ENCODE measurements at places on chromosomes 13 and 19.

- no peak for DNase-seq
These were observed 13.1 kb downstream of the MAST3 start for GRCh38 chr19:18110609-18111232.

DNA sequence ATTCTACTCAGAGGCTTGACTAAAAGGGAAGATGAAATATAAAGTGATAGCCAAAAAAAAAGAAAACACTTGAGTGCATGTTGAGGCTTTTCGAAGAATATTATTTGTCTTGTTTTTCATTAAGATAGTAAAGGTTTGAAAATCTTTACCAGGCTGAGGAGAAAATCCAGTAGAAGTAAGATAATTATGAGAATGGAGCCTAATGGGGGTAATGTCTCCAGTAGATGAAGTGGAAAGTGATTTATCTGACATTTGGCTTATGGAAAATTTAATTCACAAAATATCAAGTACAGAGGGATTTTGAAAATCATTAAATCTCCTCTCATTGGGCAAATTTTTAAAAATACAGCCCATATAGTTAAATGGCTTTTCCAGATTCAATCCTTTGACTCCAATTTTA lies 274.9 kb downstream of the SPRY2 start:
- no peak for DNase-seq

- DNase-seq = no peak
These were observed 179.8 kb downstream of the COG6 start for GRCh38 chr13:39835253-39835652.

DNA sequence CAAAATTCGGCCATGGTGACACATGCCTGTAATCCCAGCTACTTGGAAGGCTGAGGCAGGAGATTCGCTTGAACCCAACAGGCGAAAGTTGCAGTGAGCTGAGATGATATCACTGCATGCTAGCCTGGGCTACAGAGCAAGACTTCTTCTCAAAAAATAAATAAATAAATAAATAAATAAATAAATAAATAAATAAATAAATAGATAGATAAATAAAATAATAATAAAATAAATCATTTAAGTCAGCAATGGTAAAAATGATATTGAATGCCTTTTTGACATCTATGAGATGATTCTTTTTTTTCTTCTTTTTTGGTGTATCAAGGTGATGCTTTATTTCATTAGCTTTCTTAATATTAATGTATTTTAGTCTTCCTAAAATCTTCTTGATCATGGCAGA lies 221.7 kb upstream of the RXFP2 start:
- DNase-seq = no peak

GRCh38 chr13:30957258-30957943 lies 24.9 kb downstream of the TEX26 start:
- no peak for DNase-seq

- no peak for DNase-seq
These were observed 8.9 kb upstream of the RSPH6A start for GRCh38 chr19:45824041-45824471.

DNA sequence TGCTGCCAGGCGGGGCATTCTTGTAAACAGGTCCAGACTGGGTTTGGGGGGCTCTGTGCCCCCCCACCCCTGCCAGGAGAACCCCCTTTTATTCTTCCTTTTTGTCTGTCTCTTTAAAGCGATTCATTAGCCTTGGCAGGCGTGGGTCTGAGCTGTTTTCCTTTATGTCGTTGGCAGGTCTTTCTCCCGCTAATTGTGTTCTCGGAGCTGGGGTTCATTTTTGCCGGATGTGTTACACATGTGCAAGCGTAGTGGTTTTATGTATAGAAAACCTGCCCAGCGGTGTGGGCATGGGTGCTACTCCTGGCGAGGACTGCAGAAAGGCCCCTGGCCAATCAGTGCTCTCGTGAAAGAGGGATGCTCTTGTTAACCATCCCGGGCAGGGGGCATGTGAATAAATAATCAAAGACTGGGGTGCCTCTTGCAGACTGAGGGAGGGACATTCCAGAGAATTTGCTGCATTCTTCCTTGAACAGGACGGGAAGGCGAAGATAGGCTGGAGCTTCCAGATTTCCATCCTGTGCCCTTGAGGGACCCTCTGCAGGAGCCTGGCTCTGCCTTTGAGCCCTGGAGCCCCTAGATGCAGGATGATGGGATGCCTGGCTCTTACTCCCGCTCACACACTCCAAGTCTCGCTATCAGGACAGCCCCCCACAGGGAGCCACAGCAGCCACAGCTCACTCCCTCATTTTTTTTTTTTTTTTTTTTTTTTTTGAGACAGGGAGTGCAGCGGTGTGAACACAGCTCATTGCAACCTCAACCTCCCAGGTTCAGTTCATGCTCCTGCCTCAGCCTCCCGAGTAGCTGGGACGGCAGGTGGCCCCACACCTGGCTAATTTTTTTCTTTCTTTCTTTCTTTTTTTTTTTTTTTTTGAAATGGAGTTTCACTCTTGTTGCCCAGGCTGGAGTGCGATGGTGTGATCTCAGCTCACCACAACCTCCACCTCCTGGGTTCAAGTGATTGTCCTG lies 14.1 kb downstream of the CARM1 start:
- DNase-seq = no peak

- no peak for DNase-seq
These were observed 24.4 kb downstream of the B3GLCT start for GRCh38 chr13:31224174-31224669.

- DNase-seq = no peak
These were observed 372.0 kb downstream of the EFNB2 start for GRCh38 chr13:106163426-106163825.

GRCh38 chr19:14369399-14370168 lies 11.7 kb upstream of the ADGRE5 start:
- DNase-seq = peak; percentile 40

DNA sequence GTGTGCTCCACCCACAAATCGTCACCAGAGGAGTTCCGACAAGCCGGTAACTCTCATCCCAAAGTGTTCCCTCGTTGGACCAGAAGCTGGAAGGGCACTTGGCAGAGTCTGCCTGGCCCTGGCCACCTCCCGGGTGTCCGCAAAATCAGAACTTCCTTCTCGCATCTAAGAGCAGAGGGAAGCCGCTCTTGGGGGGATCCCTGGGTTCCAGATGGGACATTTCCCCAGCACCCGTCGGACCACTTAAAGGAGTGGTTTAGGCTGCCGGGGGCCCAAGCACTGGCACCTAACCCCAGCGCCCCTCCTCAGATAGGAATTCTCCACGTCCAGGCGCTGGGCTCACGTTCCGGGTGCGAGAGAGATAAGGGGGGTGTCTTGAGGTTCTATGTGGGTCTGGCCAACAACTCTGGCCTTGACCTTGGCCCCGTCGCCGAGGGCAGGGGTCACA lies 857 bp upstream of the MAP2K7 start:
- no peak for DNase-seq

GRCh38 chr13:114034481-114034891 lies 60.6 kb upstream of the C13orf46 start:
- DNase-seq = no peak

DNA sequence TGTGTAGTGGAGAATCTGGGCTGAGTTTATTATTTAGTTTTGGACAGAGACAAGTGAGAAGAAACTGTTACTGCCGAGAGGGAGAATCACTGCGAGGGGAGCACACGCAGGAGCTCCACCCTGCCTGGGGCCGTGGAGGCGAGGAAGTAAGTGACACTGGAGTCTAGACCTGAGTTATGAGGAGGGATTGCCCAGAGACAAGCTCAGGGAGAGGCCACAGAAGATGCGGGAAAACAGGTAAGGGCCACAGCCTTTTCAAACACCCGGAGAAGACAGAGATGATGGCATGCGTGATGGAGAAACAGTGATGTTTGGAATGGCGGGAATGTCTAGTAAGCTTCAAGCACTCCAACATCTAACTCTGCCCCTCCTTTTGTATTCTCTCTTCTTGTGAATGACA lies 84.1 kb downstream of the TNFSF11 start:
- no peak for DNase-seq

DNA sequence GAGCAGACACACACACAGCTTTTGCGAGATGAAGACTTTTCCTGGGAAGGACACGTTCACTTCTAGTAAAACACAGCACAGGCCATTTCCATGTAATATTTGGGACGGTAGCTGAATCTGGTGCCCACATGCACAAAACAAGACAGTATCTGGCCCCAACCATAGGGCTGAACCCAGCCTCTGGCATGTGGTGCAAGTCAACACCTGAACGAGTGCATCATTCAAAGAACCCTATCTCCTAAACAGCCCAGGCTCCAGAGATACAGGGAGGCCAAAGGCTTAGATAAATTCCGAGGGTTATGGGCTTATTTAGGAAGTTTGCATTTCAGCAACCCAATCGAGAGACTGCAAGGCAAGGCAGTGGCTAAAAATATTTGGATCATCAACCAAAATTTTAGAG lies 2.7 kb upstream of the TFDP1 start:
- no peak for DNase-seq

DNA sequence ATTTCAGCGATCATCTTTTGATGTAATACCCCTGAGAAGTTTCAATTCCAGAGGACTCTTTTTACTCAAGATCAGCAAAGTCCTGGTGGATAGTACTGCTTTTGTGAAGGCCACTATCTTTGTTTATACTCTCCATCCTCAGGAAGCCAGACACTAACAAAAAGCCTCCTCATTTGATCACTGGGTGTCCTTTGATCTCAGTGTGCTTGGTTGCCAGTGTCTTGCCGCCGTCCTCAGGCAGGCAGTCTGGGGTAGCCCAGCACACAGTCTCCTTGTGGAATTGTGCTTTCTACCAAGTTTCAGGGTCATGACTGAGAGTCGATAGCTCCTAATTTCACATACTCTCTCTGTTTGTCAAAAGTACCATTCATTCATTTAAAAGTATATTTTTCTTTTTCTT lies 762.2 kb downstream of the EFNB2 start:
- DNase-seq = no peak

GRCh38 chr13:113774177-113775107 lies 15.4 kb downstream of the TMEM255B start:
- DNase-seq = no peak

GRCh38 chr13:41465241-41465847 lies 8.0 kb downstream of the RGCC start:
- peak; percentile 84 for DNase-seq

GRCh38 chr19:50994129-50994528 lies 7.3 kb downstream of the KLK8 start:
- no peak for DNase-seq

- DNase-seq = no peak
These were observed 174.4 kb downstream of the DCT start for GRCh38 chr13:94305033-94305432.

- DNase-seq = no peak
These were observed 18.5 kb downstream of the TMED1 start for GRCh38 chr19:10817291-10818038.

DNA sequence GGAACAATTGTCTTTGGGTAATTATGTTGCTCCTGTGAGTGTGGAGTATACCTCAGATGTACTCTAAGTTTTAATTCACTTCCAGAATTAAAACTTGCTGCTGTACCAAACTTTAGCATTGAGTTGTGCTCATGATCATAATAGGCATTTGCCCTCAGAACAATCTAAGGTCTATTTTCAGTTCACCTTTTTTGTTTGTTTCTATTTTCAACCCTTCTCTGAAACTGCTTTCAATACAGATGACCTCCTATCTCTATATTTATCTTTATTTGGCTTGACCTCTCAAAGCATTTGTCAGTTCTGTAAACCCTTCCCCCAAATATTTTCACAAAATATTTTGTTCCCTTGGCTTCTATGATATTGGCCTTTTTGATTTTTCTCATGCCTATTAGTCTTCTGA lies 873.0 kb downstream of the OLFM4 start:
- no peak for DNase-seq

DNA sequence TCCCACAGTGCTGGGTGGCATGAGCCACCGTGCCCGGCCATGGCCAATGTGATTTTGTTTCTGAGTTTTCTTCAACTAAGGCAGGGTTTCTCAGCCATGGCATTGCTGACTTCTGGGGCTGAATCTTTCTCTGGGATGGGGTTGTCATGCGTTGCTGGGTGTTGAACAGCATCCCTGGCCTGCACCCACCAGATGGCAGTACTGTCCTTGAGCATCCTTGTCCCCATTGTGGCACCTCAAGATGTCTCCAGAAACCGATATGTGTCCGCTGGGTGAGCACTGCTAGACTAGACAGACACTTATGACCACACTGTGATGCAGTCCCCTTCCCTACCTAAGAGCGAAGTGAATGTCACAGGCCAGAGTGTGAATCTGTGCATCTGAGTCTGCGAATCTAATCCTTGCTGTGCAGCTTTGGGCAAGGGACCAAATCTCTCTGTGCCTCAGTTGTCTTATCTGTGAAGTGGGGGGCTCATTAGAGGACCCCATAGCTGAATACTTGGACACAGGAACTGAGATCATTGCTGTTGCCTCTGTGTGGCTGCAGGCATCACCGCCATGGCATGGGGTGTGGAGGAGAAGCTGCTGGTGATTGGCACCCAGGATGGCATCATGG lies 50.3 kb upstream of the SIN3B start:
- peak; percentile 71 for DNase-seq

- DNase-seq = peak; percentile 19
These were observed 1.3 kb downstream of the ITGBL1 start for GRCh38 chr13:101453784-101454201.

GRCh38 chr13:71619096-71619495 lies 247.9 kb downstream of the DACH1 start:
- no peak for DNase-seq

GRCh38 chr19:55354698-55355212 lies at the start of gene COX6B2:
Gene COX6B2 (minus strand): TSS chr19:55354719. CDS start chr19:55354521, 198 bp downstream.
- no peak for DNase-seq

DNA sequence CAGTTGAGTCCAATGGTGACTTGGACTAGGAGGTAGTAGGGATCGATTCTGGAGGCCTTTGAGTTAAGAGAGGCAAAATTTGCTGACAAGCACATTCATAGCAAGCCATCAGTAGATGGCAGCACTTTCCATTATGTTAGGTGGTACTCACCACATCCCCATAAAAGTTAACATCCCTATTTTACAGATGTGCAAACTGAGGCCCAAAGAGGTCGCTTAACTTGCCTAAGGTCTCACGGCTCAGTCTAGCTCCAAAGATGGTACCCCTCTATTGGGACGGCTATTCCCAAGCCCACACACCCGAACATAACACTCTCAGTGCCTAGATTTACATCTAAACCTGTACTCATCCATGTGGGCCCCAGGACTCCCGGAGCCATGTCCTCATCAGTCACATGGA lies 21.5 kb upstream of the FOSB start:
- DNase-seq = peak; percentile 64

GRCh38 chr13:99746637-99747402 lies 224.7 kb downstream of the ZIC5 start:
- no peak for DNase-seq

DNA sequence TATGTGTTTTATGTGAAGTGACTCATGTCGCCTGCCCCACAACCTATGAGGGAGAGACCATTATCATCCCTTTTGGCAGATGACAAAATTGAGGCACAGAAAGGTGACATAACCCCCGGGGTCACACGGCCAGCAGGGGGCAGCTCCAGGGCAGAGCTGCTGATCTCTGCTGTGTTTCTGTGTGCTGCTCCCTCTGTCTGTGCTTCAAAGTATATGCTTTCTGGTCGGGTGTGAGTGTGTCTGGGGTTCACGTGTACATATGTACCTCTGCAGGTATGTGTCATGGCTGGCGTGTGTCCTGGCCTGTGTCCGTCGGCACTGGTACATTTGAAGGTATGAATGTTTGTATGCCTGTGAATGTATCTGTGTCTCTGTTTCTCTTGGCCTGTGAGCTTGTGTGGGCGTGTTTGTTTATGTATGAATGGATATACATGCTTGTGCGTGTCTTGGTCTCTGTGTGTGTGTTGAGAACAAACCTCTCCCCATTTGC lies 7.1 kb downstream of the LIPE start:
- peak; percentile 88 for DNase-seq

GRCh38 chr19:4768934-4769777 lies 22.4 kb upstream of the FEM1A start:
- peak; percentile 81 for DNase-seq

All from GM20000 (cell line).